ENCODE measurements at places on chromosomes 1 and 21.
A peak's percentile ranks its signal among the peaks of the same experiment; 100 is the strongest.

DNA sequence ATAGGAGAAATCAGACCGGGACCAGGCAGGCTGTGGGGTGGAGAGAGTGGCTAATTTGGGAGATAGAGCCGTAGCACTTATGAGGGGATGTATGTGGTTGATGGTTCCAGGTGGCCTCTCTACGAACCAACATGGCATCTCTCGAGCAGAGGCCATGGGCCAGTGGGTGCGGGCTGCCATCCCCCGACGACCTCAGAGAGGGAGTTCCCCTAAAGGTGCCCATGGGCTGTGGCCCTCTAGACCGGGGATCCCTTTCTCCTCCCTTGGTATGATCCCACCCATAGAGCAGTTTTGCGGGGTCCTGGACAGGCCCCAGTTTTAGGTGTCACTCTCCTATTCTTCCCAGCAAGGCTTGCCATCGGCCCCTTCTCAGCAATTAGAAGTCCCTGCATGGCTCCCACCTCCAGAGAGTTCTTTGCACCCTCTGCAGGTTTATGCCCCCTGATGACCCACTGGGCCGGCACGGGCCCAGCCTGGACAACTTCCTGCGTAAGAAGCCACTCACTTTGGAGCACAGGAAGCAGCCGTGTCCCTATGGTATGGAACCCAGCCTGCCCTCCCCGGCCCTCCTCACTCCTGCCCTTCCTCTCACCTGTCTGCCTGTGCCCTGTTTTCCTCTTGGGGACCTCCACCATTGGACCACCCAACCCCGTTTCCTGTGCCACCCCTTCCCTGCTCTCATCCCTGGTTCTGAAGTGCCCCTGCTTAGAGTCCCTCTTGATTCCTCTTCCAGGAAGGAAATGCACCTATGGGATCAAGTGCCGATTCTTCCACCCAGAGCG is 7.8 kb downstream of the ZC3H12A start:
- no peak for DNase-seq

DNA sequence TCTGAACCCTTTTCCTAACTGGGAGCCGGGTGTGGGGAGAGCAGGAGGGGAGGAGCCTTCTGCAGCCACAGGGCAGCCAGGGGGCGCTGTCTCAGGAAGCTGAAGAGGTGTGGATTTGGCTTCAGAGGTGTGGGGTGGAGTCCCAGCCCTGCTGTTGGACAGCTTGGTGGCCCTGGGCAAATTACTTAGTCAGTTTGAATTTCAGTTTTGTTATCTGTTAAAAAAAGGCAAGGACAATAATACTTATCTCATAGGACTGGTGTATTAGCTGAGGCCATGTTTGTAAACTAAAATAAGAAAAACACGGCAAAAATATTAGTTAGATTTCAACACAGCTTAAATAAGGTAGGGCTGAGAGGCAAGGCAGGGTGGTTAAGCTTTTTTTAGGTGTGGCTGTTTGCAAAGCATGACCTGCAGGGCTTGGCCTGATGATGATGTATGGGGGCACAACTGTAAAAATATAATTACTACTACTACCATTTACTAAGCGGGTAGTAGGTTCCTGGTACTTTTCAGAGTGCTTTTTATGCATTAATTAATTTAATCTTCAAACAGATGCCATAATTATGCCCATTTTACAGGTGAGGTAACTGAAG is 111.8 kb downstream of the PLXNA2 start:
- peak; percentile 44 for DNase-seq

GRCh38 chr1:68199603-68200002 is 32.7 kb downstream of the WLS start:
- DNase-seq = no peak

GRCh38 chr1:17908945-17909344 is 153.8 kb downstream of the ACTL8 start:
- no peak for DNase-seq

GRCh38 chr1:150365941-150366340 is 2.0 kb downstream of the RPRD2 start:
- DNase-seq = no peak

DNA sequence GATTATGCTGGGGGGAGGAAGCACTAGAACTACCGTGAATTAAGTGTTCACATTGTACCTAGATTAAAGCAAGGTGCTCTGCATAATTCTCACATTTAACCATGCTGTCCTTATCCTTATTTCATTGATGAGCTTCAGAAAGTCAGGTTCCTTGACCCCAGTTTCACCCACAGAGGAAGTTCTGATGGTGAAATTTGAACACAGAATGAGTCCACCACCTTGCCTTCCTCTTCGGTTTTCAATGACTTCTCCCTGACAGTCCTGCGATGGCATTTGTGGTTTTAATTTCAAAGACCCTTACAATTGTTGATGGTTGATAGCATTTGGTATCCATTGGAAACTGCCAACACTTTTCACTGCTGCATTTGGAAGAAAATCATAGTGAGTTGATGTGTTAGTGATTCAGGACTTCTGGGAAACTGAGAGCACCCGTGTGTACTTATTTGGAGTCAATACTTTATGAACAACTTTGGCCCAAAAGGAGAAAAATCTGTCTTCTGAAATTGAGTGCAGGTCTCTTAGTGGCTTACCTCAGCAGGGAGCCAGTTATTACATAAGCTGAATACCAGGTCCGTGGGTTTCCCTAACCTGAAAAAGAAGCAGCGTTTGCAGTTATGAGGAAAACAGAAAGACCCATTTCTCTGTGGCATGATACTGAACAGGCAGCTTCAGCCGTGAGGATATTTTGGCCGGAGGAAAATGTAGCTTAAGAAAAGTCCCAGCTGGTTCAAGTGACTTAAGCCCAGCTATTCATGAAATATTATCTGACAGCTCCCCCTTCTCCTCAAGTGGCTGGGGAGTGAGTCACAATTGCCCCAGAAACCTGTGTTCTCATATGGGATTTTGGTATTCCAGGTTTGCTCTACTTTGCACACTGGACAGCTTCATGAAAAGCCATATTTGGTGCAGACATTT is 47.5 kb downstream of the ROR1 start:
- no peak for DNase-seq

Measured in stimulated activated CD4-positive, alpha-beta T cell treated with anti-CD3 and anti-CD28 coated beads, Interleukin-4, amount 100 ng/mL, for 24 hours (primary cell).